ENCODE measurements at places on chromosomes 16 and 17.

DNA sequence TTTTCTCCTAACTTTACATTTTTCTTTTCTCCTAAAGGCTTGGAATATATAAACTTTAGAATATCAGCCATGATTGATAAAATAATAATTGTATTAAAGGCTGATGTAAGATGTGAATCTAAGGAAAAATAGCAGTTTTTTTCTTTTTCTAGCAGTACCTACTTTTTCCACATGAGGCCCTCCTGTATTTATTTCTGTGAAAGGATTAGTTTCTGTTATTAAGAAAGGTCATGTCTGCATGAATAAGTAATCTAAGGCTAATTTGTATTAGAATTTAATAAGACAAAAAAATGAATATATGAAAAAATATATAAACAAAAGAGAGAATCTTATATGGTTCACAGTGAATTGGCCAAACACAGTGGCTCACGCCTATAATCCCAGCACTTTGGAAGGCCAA lies 85.3 kb downstream of the STXBP4 start:
- DNase-seq = no peak

- no peak for DNase-seq
Measured at GRCh38 chr17:40219594-40220338, 662 bp downstream of the WIPF2 start.

DNA sequence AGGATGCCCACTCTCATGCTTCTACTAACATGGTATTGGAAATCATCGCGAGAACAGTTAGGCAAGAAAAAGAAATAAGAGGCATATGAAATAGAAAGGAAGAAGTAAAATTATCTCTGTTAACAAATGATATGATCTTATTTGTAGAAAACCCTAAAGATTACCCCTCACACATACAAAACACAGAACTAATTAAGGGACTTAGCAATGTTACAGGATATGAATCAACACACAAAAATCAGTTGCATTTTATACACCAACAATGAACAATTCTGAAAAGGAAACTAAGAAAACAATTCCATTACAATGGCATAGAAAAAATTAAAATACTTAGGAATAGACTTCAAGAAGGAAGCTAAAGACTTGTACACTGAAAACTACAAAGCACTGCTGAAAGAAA lies 2.7 kb upstream of the CAPNS2 start:
- DNase-seq = no peak

- DNase-seq = no peak
Measured at GRCh38 chr17:66898536-66898935, 63.6 kb downstream of the CACNG5 start.

DNA sequence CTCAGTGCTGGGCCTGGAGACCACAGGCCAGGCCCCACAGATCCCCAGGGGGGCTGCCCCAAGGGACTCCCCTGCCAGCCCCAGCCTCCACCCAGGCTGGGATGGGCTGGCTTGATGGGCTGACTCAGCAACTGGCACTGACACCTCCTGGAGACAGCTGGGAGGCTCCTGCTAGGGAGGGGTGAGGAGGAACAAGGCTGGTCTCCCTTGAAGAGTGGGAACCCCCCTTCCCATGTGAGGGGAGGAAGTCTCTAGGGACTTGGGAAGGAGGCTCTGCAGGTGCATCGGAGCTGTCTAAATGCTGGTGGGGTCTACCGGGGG lies 10.4 kb downstream of the NHERF1 start:
- no peak for DNase-seq

GRCh38 chr16:3656491-3657468 lies 2.3 kb downstream of the DNASE1 start:
- no peak for DNase-seq

GRCh38 chr17:82304826-82305726 lies 12.3 kb downstream of the CD7 start:
- no peak for DNase-seq

GRCh38 chr17:21199311-21199710 lies 14.7 kb downstream of the TMEM11 start:
- DNase-seq = no peak

DNA sequence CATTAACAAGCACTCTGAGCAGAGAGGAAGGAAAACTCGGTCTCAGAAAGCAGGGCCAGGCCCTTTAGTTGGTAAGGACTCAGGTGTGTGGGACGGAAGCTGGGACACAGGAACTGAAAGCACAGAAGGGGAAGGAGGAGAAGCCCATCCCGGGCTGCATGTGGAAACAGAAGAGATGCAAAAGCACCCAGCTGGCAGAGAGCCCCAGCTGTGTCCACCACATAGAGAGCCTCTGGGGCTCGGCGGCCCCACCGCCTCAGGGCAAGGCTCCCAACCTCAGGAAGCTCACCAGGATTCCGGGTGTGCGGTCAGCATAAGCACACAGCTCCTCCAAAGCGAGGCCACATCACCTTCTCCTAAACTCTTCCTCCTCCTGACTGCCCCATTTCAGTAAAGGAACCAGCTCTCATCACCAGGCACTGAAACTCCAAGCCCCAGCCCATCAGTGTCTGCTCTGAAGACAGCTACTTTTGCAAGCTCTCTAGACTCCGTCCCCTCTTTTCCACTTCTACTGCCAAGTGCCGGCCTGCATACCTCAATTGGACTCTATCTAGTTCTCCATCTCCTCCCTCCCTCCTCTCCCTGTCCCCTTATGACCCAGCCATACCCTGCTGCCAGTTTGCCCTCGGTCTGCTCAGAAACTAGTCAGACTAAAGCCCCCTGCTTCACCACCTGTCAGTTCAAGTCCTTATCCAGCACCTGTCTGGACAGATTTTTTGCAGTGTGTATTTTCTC lies 6.0 kb downstream of the ST3GAL2 start:
- DNase-seq = no peak

DNA sequence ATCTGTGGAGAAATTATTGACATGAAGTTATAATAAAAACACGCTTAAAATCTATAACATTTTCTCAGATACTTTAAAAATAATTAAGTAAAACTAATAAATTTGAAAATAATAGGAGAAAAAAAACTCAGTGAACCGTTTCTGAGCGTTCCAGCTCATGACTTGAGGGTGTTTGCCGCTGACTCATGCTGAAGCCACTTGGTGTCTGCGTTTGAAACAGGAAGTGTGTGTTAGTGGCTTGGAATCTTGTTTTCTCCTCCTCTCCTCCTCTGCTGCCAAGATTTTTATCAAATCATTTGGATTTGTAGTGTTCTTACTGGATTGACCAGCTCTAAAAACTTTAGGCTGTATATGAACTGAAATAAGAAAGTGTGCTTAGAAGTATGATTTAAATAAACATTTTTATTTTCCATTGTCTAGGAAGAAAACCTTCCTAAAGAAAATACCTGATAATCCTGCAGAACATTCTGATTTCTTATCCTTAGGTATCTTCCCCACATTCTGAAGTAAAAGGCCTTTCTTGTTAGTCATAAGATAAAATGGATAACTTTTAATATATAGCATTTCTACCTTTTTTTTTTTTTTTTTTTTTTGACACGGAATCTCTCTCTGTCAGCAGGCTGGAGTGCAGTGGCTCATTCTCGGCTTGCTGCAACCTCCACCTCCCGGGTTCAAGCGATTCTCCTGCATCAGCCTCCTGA lies 30.8 kb downstream of the USP10 start:
- DNase-seq = peak; percentile 45

- no peak for DNase-seq
Measured at GRCh38 chr17:79985361-79985942, 50.2 kb downstream of the TBC1D16 start.

Measured in left ventricle myocardium inferior (tissue), 1 donor.